ENCODE measurements at places on chromosomes 13 and 19.

DNA sequence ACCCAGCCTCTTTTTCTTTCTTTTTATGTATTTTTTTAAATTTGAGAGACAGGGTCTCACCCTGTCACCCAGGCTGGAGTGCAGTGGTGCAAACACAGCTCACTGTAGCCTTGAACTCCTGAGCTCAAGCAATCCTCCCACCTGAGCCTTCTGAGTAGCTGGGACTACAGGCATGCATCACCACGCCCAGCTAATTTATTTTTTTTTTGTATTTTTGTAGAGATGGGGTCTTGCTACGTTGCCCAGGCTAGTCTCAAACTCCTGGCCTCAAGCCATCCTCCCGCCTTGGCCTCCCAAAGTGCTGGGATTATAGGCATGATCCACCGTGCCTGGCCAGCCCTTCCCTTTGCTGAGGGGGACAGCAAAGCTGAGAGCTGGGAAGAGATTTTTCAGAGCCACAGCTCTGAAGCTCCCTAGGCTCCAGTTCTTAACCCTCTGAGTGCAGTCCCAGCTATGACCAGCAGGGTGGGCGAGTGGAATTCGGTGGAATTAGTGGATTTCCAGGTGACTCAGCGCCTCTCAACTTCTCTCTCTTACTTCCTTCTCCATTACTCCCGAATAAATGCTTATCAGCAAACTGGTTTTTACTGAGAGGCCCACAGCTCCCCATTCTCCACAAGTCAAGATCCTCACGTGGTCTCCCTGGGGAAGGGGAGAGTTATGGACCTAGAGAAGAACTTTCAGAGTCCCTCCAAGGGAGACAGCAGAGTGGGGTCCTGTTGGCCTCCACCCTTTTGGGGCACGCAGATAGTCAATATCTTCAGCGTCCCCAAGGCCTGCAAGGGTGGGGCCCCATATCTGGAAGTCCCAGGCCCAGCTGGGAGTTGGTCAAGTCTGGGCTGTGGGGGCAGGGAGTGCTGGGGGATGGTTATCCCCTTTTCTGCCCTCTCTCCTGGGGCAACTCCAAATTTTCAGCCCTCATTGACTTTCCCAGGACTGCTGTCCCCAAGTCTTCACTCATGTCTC is 1.2 kb downstream of the BLVRB start:
- peak; percentile 85 for DNase-seq

DNA sequence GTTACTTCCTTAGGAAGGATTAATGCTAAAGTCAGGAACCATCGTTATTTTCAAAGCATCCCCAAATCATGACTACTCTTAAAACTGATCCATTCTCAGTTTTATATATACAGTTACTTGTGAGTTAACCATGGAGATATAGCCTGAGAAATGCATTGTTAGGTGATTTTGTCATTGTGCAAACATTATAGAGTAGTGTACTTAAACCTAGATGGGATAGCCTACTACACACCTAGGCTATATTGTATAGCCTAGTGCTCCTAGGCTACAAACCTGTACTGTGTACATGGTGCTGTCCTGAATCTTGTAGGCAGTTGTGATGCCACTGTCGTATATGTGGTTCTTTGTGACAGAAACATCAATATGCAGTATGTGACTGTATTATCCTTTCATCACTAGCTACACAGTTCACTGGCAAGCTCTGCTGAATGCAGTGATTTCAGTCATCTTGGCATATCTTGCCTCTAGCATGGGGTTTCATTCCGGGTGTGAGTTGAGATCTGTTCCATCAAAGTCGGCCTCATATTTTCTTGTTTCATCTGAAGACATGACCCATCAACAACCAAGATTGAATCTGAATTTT is 45.3 kb downstream of the CDK8 start:
- no peak for DNase-seq

DNA sequence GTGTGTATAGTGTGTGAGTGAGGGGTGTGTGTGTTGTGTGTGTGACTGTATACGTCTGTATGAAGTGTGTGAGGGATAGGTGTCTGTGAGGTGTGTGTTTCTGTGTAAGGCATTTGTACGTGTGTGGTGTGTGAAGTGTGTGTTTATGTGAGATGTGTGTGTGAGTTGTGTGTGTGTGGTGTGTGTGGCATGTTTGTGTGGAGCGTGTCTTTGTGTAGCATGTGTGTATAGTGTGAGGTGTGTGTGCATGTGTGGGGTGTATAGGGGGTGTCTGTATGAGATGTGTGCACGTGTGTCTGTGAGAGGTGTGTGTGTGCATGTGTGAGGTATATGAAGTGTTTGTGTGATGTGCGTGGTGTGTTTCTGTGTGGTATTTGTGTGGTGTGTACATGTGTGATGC is 13.2 kb upstream of the TNFRSF19 start:
- DNase-seq: no peak

DNA sequence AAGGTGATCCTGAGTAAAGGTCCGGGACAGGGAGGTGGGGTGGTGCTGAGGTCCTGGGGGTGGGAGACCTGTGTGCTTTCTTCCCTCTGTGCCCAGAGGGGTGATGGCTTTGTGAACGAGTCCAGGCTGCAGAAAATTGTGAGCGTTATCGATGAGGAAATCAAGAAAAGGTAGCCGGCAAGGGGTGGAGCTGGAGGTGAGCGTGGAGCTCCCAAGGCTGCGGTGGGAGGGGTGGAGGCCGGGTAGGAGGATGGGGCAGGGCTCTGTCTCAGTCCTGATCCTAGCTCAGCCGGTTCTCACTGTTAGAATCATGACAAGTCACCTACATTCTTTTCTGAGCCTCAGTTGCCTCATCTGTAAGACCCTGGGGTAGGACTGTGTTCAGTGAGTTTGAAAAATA is 4.0 kb downstream of the SELENOV start:
- DNase-seq: no peak

DNA sequence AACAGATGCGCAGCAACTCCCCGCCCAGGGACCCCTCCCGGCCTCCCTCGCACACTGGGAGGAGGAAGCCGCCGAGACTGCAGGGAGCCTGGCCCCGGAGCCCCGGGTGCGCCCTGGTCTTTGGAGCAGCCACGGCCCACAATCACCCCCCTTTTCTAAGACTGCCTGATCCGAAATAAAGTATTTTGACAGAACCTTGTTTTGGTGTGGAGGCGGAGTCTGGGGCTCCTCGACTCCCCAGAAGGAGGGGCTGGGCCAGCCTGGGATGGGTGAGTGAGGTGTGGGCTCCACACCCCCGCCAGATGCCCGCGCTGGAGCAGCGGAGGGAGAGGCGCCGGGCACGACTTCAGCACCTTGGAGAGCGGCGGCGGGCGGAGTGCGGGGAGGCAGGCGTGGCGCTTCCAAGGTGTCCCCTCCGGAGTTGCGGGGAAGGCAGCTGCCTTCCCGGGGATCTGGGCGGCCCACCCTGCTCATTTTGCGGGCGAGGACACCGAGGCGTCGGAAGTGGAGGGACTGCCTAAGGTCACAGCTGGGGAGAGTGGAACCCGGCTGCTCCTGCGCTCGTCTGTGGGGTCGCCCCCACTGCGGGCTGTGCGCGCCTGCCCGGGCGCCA is 9.4 kb downstream of the SIRT6 start:
- DNase-seq: peak; percentile 76

DNA sequence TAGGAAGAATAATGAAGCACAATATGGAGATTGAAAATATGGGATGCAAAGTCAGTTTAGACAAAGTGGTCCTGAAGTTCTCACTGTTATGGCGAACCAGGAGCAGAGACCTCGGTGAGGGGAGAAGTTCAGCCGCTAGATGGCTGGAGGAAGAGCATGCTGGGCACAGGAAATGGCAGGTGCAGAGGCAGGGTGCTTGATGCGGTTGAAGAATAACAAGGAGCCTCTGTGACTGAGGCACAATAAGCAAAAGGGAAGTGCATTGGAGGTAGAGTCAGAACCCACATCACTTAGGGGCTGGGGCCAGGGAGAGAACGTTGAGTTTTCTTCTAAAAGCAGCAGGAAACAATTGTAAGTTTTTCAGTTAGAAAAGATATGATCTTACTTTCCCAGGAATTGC is 1725.2 kb downstream of the EFNB2 start:
- no peak for DNase-seq

DNA sequence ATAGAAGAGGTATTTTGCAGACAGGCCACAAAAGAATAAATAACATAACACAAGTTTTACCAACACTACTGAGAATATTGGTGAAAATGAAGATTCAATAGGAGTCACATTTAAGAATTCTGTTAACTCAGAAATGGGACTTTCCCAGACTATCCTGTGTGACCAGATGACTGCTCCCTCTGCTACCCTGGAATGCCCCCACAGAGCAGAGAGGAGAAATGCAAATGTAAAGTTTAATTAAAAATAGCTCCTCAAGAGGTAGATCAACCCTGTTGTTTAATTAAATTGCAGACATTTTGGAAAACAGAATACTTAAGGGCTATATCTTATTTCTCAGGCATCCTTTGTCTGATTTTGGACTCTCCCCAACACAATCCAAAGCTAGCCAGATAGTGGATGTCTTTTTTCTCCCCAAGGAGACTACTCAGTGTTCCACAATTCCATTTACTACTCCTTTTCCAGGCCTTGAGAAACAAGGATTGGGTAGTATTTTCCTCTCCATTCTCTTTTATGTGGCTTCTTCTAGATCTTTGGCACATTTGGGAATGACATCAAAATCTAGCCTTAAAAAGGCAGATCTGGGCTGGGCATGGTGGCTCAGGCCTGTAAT is 104.7 kb upstream of the TSC22D1 start:
- no peak for DNase-seq

GRCh38 chr13:79197933-79198332 is 208.1 kb downstream of the RBM26 start:
- DNase-seq: no peak

DNA sequence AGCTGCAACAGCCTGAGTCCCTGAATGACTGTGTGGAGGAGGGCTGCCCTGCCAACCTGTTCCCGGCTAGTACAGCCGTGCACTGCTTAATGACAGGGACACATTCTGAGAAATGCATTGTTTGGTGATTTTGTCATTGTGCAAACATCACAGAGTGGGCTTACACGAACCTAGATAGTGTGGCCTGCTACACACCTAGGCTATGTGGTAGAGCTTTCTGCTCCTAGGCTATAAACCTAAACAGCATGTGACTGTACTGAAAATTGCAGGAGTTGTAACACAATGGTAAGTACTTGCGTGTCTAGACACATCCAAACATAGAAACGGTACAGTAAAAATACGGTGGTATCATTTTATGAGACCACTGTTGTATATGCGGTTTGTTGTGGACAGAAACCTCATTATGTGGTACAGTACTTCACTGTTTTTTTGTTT is 35.0 kb downstream of the VASP start:
- no peak for DNase-seq

DNA sequence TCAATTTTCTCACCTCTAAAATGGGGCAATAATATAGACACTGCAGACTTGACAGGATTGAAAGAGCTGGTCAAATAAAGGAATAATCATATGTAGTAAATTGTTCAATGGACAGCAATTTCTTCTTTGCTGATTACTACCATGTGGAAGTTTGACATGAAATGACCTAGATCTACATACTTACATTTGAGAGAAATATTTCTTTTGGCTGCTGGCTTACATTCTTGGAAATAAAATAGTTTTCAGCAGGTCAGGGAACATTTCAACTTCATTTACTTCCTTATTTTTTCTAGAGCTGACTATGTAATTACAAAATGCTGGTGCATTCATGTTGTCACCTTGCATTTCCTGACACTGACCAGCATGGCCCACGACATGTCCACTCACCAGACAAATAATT is 294.6 kb upstream of the MIR17HG start:
- DNase-seq: no peak

- DNase-seq: no peak
These were observed 69.8 kb downstream of the TSHZ3 start for GRCh38 chr19:31279436-31279765.

DNA sequence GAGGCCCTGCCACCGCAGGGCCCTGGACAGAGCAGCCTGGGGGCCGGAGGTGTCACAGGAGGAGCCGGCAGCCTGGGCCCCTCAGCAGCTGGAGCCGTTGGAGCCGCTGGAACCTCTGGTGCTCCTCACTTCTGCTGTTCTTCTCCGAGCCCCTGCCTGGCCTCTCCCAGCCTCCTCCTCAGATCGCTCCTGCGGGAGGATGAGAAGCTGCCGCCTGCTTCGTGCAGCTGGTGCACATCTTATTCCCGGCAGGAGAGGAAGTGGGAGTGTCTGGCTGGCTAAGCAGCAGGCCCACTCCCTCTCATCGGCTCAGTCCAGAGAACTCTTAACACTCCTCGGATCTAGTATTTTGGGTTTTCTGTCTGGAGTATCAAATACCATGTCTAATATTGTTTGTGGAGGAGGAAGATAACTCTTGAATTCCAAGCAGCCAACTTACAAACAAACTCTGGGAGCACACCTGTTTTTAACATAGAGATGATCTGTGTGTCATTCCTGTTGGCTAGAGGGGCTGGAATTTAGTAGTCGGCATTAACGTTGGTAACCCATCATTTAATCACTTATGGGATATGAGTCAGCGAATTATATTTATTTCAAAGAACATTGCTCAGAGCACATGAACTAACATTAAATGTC is 37.1 kb upstream of the RNF113B start:
- DNase-seq: no peak

GRCh38 chr19:48737360-48737998 is 2.9 kb downstream of the RASIP1 start:
- no peak for DNase-seq

- DNase-seq: no peak
These were observed 1581.5 kb upstream of the PCDH20 start for GRCh38 chr13:62997038-62997599.

DNA sequence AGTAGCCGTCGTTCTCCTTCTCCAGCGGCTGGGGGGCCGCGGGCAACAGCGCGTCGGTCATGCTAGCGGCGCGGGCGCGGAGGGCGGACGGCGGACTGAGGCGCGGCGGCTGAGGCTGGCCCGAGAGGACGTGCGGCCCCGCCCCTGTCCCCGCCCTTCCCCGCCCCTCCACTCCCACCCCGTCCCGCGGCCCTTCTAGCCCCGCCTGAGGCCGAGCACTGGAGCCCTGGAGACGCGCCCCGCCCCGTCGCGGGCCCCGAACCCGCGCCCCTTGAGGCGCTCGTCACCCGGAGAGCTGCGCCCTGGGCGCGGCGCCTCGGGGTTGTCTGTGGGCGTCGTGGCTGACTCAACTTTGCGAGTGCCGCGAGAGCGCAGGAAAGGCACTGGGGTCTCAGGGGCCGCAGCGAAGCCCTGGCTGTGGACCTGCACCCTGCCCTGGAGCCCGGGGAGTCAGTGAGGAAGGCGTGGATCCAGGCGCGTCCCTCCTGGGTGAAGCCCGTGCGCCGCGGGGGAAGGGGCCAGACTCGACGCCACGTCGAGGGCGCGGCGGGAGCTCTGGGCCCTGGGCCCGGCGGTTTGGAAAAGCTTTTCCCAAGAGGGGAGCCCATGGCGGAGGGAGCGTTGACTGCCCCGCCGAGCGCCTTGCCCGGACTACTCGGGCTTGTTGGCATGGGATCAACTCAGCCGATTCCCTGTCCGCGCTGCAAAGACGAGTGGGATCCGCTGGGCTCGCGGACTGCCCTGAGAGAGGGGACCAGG is at the start of gene RHPN2:
Gene RHPN2, minus strand, starts transcription at position 97 of the 759 bp plus-strand sequence. Its CDS starts 36 bp downstream, at position 61.
- DNase-seq: peak; percentile 79

GRCh38 chr13:24192811-24193162 is 32.3 kb downstream of the SPATA13 start:
- DNase-seq: no peak

GRCh38 chr13:41017817-41018601 is 1.1 kb downstream of the ELF1 start:
- DNase-seq: no peak

All from activated CD4-positive, alpha-beta T cell treated with anti-CD3 and anti-CD28 coated beads for 48 hours (primary cell).